Lung microvascular endothelial cell (primary cell): ENCODE measurements at places on chromosomes 2 and 18.

DNA sequence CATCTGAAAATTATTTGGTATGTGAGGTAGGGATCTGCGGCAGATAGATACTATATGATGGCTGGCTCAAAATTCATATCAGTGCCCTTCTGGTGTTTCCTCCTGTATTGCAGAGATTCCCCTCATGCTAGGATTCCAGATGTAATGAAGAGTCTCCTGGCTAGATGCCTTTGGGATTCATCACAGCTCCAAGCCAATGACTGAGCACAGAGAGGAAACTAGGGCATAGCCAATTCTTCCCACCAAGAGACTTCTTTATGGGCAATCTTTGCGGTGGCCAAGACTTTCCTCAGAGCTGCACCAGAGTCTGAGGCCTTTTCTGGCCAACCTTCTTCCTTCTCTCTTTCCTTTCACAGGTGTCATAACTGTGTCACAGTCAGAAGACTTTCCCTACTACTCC lies 25.5 kb upstream of the CIB4 start:
- DNase-seq: no peak

GRCh38 chr2:132416723-132417395 lies at the start of gene GPR39:
Gene GPR39, plus strand, starts transcription at chr2:132416805.
- no peak for DNase-seq

DNA sequence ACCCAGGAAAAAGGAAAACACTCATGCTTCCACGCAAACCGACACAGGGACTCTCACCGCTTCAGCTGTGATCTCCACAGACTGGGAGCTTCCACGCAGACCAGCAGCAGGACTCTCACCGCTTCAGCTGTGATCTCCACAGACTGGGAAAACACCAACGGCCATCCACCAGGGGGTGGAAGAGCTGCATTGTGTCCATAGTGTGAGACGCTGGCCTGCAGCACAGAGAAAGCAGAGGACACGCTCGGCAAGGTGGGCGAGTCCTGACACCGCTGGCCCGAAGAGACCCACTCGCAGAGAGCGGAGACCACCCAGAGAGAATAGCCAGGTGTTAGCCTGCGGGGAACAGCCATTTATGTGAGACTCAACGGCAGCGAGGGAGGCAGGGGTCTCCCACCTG lies 42.5 kb upstream of the NFATC1 start:
- peak; percentile 48 for DNase-seq

DNA sequence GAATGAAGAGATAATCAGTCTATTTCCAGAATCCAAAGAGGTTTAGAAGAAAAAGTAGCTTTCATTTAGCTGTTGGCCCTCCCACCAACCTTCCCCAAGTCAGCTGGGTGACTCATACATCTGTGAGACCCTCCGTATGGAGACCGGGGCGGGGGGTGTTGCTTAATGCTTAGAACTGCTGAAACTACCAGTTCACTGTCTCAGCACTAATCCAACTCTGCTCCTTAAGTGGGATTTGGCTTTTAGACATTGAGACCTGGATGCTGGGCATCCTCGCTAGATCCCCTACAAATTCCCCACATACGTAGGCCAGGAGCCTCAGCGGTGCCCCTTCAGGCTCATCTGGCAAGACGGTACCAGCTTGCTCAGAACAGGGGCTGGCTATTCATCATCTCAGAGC lies at the start of gene SAG:
Gene SAG, plus strand, starts transcription at position 252 of the 400 bp plus-strand sequence. CDS start 1,374 bp downstream, outside the sequence.
- no peak for DNase-seq

DNA sequence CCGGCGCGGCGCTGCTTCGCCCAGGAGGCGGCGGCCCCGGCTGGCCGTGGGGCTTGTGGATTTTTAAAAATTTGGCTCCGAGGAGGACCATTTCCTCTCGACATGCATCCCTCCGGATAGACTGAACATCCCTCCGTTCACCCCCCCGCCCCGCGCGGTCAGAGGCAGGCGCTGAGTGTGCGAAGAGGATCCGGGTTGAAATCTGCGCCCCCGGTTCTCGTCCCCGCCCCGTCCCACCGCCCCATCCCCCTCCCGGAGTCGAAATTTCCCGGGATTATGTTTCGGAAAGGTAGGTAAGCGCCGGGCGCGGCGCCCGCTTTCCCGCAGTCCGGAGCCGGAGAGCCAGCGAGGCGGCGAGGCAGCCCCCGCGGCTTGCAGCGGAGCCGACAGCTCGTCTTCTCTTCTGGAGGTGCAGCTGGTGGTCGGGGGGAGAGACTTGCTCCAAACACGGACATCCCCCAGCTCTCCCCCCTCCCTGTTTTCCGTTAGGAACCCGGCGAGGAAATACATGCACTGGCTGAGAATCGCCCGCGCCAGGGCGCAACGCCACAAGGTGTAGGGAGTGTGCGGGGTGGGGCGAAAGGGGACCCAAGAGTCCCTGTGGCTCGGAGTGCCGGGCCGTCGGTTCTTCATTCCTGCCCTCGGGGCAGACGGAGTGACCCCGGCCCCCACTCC lies at the start of gene PRKCE:
Gene PRKCE, plus strand, starts transcription at position 261 of the 675 bp plus-strand sequence.
- DNase-seq: peak; percentile 75

- DNase-seq: no peak
Observed at GRCh38 chr18:21831413-21831831, 90.8 kb downstream of the MIB1 start.

DNA sequence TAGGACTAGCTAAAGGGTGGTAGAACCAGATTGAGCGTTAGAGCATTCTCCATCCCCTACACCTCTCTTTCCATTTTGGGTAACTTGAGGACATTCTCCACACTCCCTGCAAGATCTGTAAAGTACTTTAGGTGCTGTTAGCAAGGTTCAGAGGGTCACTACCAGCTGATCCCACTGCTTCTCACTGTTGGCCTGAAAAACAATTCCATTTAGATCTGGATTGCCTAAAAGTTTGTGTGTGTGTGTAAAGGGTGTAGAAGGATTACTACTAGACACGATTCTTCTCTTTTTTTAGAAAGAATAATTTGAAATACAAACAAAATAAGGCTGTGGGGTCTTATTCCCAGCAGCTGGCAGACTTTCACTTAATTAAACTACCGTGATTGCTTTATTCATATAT lies 95.1 kb upstream of the TMEM178A start:
- no peak for DNase-seq

DNA sequence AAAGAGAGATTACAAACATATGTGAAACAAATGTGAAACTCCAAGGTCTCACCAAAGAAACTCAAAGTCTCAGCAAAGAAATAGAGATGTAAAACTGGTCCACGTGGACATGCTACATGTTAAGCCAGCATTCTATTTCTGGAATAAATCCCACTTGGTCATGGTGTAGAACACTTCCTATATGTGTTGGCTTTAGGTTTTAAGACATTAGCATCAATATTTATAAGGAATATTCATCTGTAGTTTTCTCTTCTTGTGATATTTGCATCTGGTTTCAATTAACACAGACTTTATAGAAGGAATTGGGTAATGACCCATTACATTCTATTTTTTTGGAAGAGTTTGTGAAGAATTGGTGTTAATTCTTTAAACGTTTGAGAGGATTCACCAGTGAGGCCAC lies 133.1 kb downstream of the COPS8 start:
- no peak for DNase-seq

- DNase-seq: no peak
Observed at GRCh38 chr2:234967870-234968208, 16.0 kb downstream of the SH3BP4 start.

DNA sequence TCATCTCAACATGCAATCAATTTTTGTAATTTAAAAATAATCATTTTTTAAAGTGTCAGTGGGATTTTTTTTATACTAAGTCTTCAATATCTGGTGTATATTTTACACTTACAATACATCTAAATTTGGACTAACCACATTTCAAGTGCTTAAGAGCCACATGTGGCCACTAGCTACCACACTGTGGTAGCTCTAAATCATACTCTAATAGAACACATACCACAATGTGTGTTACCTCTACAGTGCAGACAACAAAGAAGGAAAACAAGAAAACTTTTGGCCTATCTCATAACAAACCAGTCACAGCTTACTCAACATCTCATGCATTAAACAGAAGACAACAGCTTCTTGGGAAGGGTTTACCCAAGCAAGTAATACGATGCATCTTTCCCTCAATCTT lies 24.5 kb downstream of the PIAS2 start:
- DNase-seq: no peak

DNA sequence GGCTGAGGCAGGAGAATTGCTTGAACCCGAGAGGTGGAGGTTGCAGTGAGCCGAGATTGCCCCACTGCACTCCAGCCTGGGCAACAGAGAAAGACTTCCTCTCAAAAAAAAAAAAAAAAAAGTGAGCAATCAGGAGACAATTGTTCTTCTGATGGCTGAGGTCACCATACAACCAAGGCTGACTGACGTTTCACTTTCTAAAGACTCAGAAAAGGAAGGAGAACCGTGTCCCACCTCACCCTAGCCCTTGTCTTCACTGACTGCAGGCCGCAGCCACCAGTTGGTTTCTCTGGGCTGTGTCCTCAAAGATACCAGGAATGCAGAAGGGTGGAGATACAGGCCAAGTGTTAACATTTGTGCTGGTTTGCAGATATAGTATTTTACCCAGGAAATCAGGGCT lies 7.7 kb upstream of the SLC35F6 start:
- DNase-seq: peak; percentile 76

GRCh38 chr2:42547014-42547413 lies 21.4 kb upstream of the MTA3 start:
- DNase-seq: peak; percentile 17

DNA sequence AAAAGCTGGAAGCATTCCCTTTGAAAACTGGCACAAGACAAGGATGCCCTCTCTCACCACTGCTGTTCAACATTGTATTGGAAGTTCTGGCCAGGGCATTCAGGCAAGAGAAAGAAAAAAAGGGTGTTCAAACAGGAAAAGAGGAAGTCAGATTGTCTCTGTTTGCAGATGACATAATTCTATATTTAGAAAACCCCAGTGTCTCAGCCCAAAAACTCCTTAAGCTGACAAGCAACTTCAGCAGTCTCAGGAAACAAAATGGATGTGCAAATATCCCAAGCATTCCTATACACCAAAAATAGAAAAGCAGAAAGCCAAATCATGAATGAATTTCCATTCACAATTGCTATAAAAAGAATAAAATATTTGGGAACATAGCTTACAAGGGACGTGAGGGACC lies 11.1 kb downstream of the SLC8A1 start:
- no peak for DNase-seq
